ENCODE measurements at places on chromosomes 7 and 10.

GRCh38 chr7:51040787-51041186 is 258.1 kb upstream of the GRB10 start:
- DNase-seq: no peak

DNA sequence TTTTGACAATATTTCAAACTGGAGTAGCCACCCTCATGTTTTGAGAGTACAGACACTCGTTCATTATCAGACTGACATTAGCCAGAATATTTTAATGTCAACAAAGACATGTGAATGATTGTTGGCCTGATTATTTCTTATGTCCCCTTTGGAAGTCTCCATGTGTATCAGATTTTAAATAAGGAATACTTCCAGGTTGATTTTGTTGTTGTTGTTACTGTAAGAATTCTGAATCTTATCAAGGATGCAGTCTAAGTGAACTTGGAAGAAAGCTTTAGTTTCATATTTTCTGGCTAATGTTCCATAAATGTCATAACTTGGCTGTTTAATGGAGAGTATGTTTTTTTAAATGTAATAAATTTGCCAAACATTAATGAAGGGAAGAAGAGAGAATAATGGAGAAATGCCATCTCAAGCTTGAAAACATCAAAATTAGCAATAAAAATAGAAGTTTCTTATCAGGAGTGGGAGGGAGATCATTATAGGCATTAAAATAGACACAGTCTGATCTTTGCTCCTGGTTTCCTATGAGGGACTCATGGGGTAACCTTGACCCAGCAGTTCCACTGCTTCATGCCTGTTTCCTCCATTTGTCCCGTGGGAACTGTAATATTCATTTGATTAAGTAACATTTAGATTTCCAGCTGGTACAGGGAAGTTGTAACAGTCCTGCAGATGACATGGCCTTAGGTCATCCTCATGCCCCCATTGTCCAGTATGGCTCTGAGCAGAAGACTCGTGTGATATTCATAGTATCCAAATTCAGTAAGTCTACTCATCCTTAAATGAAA is 122.4 kb upstream of the KIAA1217 start:
- no peak for DNase-seq

DNA sequence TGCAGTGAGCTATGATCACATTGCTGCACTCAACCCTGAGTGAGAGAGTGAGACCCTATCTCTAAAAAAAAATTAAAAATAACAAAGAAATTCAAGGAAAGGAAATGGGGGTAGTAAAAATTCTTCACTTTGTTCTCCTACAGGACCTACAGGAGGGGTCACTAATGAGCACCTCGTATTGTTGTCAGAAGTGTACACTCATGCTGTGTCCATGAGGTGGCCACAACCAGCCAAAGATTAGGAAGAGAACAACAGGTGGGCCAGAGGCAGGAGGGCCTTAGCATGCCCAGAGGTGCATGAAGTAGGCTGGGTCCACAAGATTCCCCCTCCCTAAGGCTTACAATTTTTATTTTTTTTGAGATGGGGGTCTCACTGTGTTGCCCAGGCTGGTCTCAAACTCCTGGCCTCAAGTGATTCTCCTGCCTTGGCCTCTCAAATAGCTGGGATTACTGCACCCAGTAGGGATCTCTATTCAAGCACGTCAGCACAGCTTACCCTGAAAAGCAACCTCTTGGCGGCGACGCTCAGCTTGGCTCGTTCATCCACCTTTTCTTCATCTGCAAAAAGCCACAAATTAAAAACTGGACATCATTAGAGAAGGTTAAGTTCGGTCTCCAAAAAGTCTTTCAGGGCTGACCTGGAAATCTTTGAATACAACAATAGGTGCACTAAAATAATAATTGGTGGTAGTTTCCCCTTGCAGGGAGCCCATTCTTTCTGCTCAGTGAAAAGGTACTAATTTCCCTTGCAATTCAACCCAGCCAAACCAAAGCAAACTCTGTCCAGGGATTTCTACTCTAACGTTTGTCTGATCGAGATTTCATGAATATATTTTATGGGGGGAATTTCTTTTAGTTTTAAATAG is 104.4 kb downstream of the SVIL start:
- DNase-seq: no peak

- DNase-seq: no peak
Observed at GRCh38 chr7:19026888-19027287, 90.5 kb downstream of the TWIST1 start.

GRCh38 chr7:23622506-23622925 is 25.3 kb downstream of the CCDC126 start:
- DNase-seq: no peak

DNA sequence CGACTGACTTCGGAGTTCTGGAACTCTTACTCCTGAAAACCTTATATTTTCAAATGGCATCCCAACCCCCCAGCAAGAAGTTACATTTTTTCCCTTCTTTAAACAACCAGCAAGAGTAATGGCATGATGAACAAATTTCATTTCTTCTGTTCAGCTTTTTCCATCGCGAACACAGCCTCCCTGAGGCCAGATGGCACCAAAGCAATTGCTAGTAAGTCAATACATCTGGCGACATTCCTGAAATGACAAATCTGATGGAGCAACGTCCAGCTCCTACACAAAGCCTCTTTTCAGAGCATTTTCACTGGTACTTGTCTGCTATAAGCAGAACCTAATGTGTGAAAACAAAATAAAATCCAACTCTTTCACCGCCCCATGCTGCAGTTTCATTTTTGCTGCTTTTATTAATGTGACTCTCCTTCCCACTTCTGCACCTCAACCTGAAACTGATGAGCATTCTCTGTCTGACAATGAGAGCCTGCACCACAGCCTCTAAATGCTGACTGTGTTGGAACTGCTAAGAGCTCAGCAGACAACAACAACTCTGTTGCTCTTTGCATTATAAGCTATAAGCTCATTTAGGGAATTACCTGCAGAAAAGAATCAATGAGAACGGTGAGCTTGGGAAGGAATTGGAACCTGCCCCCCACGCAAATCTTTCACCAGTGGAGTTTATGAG is 229.8 kb downstream of the FGFR2 start:
- no peak for DNase-seq

DNA sequence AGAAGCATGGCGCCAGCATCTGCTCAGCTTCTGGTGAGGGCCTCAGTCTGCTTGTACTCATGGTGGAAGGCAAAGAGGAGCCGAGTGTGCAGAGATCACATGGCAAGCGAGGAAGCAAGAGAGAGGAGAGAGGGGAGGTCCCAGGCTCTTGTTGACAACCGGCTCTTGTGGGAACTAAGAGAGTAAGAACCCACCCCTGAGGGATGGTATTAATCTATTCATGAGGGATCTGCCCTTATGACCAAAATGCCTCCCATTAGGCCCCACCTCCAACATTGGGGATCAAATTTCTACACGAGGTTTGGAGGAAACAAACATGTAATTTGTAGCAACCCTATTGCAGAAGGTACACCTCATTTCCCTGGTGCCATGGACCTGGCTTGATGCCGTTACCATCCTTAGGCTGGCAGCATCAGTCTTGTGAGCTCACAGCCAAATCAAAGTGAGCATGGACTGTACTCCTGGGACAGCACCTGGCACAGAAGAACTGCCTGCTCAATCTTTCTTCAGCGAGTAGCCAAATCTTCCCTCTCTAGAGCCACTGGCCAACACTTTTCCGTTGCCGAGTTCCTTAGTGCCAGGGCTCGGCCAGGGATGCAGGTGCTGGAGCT is 6.5 kb downstream of the BTBD16 start:
- no peak for DNase-seq

DNA sequence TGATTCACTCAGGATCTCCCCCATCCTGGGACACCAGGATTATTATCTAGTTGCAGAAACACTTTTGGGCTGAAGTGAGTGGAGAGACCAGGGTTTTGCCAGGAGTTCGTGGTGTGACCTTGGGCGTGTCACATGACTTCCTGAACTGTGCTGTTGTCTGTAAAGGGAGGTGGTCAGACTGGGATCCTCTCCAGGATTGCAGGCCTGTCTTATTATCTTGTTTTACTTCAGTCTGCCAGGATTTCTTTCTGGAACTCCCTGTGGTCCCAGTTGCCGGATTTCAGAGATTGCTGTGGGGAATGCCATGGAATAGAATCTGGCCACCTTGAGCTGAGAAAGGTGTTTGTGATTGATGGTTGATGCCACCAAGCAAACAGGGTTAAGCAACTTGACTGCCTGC is 35.8 kb downstream of the CRCP start:
- no peak for DNase-seq

DNA sequence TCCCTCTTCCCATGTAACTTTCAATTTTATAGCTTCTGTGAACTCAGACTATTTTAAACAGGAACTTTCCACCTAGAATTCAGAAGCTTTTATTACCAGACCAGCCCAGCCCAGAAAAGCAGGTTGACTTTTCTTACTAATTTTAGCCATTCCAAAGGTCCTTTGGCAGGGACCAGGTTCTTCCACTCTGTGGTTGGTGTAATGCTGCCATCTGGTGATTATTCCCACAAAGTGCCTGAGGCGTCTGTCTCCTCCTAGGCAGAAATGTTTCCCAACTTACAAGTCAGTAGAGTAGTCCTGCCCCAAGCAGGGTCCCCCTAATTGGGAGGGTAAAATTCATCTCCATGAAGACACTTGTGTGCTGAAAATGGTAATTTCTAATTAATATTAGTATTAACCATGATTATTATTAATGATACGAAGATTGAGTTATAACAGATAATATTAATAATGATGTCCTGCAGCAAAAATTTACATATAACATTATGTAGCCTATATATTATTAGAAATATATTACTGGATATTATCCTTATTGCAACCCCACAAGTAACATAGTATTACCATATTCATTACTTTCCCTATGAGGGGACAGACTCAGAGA is 53.0 kb upstream of the PPP1R17 start:
- no peak for DNase-seq

GRCh38 chr7:136655414-136655813 is 213.0 kb upstream of the CHRM2 start:
- no peak for DNase-seq

GRCh38 chr7:21902240-21902639 is 43.5 kb downstream of the CDCA7L start:
- no peak for DNase-seq

- DNase-seq: no peak
Observed at GRCh38 chr10:79102498-79102874, 33.7 kb downstream of the ZMIZ1 start.

DNA sequence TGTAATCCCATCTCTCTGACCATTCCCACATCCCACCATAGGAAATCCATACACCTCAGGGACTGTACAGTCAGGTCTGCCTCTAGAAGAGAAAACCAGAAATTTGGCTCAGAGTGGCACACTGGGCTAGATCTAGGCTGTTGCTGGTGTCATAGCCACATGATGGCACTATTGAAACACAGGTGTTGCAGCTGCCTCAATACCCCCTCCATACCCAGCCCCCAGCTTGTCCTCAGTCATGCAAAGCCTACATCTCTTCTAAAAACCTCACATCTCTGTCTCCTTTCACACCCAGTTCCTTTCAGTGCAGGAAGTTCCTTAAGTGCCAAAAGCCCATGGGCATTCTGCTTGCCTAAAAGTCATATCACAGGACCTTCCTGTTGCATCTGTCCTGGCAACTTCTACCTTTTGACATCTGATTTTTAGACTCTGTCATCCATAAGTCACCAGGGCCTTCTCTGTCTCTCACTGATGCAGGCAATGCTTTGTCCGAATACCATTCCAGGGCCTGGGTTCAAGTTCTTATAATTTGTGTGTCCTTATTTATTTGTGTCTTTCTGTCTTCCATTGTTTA is 27.0 kb upstream of the HIBADH start:
- no peak for DNase-seq

DNA sequence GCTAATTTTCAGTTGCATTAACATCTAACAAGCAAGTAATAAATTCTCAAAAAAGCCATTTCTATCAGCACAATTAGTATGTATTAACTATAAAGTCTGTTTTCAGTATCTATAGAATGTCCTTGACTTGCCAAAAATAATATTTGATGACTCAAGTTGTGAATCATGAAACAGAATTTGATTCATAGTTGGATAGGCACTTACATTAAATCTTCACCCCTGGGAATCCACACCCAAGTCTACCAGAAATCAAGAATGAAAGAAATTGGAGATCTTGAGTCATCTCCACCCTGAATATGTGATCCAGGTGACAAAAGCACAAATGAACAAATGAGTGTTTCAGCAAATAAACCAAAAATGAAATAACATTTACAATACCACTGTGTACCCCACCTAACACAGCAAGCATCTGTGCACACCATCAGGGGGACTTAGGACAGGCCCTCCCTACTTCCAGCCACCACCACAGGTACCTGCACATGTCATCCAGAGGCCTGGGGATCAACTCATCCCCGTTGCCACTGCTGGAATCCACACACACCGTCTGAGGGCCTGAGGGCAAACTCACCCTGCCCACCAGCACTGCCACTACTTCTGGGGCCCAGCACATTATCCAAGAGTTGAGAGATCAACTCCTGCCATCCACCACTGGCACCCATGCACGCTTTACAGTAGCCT is 160.1 kb downstream of the MTERF1 start:
- no peak for DNase-seq

DNA sequence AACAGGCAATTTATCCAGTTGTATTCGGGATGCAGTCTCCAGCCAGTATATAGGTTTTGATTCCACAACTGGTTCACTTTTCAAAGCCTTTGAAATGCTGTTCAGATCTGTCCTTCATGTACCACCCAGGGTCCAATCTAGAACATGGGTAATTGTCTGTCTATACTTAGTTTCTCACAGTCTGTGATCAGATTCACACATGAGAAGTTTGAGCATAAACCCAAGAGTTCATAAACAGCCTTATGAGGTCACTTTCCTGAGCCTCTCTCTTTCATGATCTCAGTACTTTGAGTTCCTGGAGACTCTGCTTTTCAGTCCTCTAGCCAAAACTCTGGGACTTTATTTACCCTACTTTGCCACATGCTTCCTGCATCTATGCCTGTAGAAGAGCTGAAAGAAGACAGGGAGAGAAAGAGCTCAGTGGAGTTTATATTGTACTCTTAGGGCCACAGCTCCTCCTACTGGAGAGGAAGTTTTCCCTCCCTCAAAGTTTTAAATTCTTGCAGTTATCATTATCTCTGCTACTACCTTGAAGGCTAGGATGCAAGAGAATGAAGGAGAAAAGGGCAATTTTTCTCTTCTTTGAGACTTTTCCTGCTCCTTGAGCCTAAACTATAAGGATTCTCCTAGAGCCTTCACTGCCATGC is 172.0 kb downstream of the ZEB1 start:
- DNase-seq: no peak

DNA sequence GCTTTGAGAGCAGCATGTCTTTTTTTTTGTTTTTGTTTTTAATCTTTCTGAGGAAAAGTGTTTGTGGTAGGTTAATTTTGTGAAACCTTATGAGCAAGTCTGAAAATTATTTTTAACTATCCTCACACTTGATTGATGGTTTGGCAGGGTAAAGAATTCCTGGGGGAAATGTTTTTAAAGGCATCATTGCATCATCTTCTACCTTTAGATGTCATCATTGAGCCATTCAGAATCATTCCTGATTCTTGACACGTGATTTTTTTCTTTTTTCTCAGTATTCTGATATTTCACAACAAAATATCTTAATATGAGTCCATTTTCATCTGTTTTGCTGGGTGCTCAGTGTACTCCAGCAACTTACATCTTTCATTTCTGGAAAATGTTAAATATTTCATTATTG is 28.3 kb downstream of the PALS2 start:
- no peak for DNase-seq
